PC-3 (cell line): ENCODE measurements at places on chromosomes 7 and 10. TPM values are rescaled to one million over a fixed set of nuclear protein-coding genes. Genes with fewer than 3 reads are reported as not detected.

Gene MARCHF5
- 6.7 and 7.4 TPM in 2 replicates for total RNA-seq

Gene NEUROD6
- not detected in 2 replicates for total RNA-seq

Gene SYPL1
- 45.9 and 57.9 TPM in 2 replicates for total RNA-seq

Gene TBC1D12
- total RNA-seq, result 4.5 and 8.4 TPM in 2 replicates

Gene GJD4
- total RNA-seq, result 0.33 and 0.58 TPM in 2 replicates

Gene FAM25G
- not detected in 2 replicates for total RNA-seq

Gene BHLHA15
- total RNA-seq, result 12.0 and 13.9 TPM in 2 replicates

Gene FXYD4
- total RNA-seq, result not detected in 2 replicates

Gene FHIP2A
- total RNA-seq, result 3.7 and 4.6 TPM in 2 replicates

Gene ARMC3
- total RNA-seq, result 0.18 and 0.40 TPM in 2 replicates

Gene OPN1SW
- not detected in 2 replicates for total RNA-seq

Gene TMEM140
- total RNA-seq, result 0.52 TPM in 1 of 2 replicates, not detected in the other

Gene HOGA1
- total RNA-seq, result 0.15 TPM in 1 of 2 replicates, not detected in the other

Gene FLNC
- total RNA-seq, result 88.7 and 121 TPM in 2 replicates

DNA sequence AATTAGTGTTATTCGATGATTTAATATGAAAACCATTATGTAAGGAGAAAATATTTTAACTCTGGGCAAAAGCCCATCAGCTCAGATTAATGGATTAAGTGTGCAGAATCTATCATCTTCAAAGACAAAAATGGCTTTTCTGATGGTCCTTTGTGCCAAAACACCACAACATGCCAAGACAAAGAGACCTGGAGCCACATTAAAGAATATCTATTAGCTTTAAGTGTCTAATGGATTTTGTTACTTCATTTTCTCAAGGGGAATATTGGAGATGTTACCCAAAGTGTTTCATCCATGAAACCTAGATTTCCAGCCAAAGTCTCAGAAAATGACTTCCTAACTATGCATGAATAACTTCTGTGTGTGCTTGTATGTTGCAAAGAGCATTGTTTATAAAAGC lies 57.3 kb downstream of the MKX start:
- DNase-seq, result no peak

- no peak for DNase-seq
These were observed 198.8 kb downstream of the BMPER start for GRCh38 chr7:34104115-34104514.

DNA sequence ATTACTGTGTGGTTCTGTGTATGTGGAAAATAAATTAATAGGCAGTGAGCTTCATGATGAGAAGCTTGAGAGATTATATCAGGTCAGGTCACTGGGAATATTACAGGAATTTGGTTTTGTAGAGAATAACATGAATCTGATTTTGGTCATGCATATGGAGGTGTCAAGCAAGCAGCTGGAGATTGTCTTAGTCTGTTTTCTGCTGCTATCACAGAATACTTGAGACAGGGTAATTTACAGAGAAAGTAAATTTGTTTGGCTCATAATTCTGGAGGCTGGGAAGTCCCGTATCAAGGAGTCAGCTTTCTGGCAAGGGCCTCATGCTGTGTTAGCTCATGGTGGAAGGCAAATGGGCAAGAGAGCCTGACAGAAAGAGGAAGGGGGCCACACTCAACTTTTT lies 120.7 kb upstream of the FAM3C start:
- no peak for DNase-seq

DNA sequence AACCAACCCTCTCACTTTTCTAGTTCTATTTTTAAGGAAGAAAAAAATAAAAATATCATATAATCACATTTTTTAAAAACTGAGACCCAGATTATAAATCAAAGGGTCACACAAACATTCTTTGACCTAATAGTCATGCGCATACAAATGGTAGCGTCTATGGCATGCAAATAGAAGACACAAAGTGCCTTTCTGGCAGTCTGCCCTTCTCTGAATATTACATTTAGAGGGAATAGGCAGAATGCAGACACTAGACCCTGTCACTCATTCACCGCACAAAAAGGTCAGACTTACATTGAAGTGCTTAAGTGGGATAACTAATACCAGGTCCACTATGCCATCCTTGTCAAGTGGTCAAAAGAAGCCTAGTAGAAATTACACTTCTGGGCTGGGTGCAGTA lies 26.5 kb upstream of the FHIP2A start:
- no peak for DNase-seq

DNA sequence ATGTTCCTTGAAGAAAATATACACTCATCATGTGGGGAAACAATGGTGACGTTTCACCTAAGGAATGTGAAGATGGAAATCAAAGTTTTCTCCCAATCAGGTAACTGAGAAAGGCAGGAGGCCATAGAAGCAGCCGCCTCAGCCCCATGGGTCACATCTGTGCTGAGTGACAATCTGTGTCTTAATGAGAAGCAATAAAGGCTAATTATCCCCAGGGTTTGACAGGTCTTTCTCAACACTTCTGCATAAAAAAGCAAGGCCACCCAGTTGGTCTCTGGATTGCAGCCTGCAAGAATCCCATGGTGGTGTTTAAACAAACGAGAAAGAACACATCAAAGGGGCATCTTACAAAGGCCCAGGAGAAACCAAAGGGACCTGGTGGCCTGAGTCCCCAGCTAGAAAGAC lies 91.1 kb upstream of the TNS3 start:
- DNase-seq, result peak; percentile 41

DNA sequence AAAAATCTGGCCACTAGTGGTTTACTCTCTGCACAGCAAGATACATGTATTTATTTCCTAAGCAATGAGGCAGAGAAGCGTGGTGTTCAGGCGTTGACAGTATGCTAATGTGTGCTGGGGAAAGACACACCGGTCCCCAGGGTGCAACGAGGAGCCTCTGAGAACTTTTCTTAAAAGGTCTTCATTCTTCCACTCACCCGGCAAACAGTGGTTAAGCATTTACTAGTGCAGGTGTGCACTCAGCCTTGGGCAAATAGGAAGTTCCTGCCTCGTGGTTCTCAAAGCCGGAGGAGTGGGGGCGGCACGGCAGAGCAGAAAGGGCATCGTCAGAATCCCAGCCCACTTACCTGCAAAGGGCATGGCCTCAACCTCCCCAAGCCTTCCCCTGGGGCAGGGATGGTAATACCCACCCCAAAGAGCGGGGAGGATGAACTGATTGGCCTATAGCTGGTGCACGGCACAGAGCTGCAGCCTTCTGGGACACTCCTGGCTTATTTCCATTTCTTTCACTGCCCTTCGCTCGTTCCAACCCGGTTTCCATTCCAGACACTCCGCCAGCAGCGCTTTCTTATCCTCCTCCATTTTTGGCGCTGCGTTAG lies 184.3 kb upstream of the CTBP2 start:
- peak; percentile 8 for DNase-seq

- DNase-seq, result no peak
These were observed 74.8 kb upstream of the SH2B2 start for GRCh38 chr7:102211590-102212550.

- DNase-seq, result peak; percentile 89
These were observed 147.6 kb upstream of the SHH start for GRCh38 chr7:155959894-155960293.

DNA sequence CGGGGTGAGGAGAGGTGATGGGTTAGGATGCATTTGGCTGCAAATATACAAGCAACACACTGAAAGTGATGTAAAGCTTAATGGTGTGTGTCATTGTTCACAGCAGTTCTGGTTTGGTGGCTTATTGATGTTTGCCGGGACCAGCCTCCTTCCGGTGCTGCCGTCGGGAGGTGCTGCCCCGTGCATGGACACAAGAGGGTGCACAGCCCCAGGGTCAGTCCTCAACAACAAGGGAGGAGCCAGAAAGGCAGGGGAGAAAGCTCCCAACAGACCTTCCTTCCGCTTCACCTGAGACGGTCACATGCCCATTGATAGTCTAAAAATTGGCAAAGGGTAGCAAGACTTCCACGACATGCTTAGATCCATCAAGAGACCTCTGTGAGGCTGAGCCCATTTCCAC lies 9.5 kb downstream of the RNF32 start:
- DNase-seq, result peak; percentile 37

DNA sequence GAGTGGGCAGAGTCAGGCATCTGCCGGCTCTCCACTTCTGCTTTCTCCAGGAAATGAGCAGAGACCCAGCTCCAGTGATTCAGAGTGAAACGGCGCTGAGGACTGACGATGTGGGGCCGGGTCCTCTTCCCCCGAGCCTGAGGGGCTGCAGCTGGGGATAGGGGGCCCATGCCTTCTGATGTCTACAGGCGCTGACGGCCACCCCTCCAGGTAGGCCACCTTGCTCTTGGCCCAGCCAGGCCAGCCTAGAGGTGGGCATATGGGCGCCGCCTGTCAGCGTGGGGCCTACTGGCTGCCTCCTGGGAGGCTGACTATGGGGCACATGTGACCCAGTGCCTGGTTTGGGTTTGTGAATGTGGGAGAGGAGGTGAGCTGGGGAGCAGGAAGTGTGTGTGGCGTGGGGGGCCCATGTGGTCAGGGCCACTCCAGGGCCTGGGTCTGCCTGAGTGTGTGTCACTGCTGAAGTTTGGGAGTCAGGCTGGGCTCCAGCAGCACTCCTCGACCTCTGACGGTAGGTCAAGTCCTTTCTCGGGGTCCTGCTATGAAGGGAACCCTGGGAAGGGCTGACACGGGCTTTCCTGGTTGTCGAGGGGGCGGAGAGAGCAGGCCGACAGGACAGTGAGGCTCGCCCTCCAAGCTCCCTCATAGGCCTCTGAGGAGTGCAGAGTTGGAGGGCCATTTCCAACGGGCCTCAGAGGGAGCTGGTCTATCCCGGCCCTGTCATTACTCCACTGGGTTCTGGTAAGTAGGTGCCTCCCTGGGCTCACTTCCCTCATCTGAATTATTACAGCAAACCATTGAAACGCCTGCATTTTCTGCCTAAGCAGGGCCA lies at the start of gene WDFY4:
TSS of gene WDFY4 (plus strand) at position 82 of the 832 bp plus-strand sequence. CDS start 24,860 bp downstream, outside the sequence.
- DNase-seq, result no peak

GRCh38 chr7:106456329-106456728 lies 171.5 kb upstream of the NAMPT start:
- DNase-seq, result no peak

DNA sequence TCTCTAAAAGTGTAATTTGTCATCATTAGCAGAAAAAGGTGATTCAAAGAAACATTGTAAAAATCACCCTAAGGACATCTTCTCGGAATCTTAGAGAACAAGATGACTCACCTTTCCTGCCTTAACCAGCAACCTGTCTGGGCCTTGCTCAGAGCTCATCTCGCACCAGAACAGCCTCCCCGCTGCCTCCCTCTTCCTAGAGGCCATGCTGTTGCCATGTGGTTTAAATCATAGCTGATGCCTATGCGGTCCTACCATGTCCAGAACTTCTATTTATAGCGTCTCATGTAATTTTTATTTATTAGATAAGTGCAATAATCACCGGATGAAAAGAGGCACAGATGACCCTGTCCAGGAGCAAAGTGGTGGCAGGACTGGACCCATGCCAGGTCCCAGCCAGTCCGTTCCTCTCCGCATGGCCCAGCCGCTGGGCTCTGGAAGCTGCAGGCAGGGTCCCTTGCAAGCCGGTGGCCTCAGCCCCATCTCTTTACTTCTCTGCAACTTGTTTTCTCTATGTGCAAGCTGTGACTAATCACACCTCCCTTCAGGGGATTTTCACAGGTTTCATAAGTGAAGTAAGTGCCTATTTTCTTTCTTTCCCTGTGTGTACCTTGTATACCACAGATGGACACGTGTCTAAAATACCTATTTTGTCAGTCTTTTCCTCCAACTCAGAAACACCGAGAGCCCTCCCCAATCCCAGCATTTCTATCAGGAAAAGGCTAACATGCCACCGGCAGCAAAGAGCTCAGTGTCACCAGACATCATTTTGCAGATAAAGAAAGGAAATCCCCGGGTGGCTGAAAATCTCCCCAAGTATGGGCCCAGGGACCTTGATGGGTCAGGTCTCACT lies 27.1 kb downstream of the KLF6 start:
- DNase-seq, result peak; percentile 49

GRCh38 chr10:125084191-125084613 lies 76.2 kb downstream of the CTBP2 start:
- peak; percentile 87 for DNase-seq

- no peak for DNase-seq
These were observed 749.4 kb downstream of the SUGCT start for GRCh38 chr7:40884241-40884640.

GRCh38 chr10:18532881-18533535 lies 118.4 kb downstream of the NSUN6 start:
- DNase-seq, result no peak

DNA sequence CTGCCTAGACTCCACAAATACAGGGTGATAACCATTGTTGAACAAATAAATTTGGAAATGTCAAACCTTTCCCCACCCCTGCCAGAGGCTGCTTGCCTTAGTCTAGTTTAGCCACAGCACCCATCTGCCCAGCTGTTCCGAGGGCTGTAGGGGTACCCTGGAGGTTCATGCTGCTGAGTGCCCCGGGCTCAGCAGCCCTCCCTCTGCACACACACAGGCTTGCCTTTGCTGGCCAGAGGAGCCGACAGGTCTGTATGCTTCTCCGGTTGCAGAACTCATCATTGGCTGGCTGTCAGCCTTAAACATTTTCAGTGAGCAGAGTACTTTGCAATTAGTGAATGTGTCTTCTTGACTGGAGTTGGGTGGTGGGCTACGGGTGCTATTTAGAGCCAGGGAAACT lies 122.9 kb downstream of the NRF1 start:
- DNase-seq, result no peak

GRCh38 chr7:32043688-32044087 lies 26.5 kb downstream of the PDE1C start:
- peak; percentile 83 for DNase-seq
